ENCODE measurements at places on chromosomes 4 and X.

- no peak for DNase-seq
Observed at GRCh38 chr4:143668930-143669552, 31.4 kb downstream of the FREM3 start.

DNA sequence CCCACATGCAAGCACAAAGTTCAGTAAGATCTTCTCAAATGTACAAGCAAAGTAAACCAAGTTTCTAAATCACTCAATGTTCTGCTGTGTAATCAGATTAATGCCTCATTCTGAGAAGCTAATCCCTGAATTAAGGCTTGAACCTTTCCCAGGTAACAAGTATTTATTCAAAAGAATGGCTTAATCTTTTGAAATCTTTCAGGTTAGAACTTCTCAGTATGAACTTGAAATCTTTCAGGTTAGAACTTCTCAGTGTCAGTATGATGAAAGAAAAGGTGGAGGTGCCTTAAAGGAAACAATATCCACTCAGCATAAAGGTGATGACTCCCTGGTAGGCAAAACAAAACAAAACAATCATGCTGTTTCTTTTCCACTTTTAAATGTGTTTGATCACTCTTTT is 29.0 kb downstream of the TMPRSS11B start:
- DNase-seq = no peak

- no peak for DNase-seq
Observed at GRCh38 chr4:108991551-108992328, 228.9 kb upstream of the ETNPPL start.

DNA sequence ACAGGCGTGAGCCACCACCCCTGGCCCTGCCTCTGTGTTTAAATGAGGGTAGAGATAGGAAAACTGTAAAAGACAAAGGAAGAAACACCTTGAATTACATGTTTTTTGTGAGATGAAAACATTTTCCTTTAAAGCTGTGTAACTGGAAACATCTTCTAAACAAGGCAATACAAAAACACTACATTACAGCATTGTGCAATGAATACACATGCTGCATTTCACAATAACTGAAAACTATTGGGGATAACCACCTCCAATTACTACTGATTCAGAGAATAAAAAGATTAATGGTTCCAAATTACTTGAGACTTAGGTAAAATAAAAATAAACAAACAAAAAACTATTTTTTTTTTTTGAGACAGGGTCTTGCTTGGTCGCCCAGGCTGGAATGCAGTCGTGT is 7.6 kb upstream of the OGT start:
- DNase-seq = no peak

- no peak for DNase-seq
Observed at GRCh38 chr4:87698394-87698793, 48.3 kb downstream of the DMP1 start.

GRCh38 chr4:38174801-38175200 is 214.6 kb downstream of the PTTG2 start:
- no peak for DNase-seq

- DNase-seq = peak; percentile 88
Observed at GRCh38 chrX:45771114-45771513, 570.4 kb upstream of the DIPK2B start.

- DNase-seq = no peak
Observed at GRCh38 chrX:73977542-73978169, 326.3 kb upstream of the ZCCHC13 start.

DNA sequence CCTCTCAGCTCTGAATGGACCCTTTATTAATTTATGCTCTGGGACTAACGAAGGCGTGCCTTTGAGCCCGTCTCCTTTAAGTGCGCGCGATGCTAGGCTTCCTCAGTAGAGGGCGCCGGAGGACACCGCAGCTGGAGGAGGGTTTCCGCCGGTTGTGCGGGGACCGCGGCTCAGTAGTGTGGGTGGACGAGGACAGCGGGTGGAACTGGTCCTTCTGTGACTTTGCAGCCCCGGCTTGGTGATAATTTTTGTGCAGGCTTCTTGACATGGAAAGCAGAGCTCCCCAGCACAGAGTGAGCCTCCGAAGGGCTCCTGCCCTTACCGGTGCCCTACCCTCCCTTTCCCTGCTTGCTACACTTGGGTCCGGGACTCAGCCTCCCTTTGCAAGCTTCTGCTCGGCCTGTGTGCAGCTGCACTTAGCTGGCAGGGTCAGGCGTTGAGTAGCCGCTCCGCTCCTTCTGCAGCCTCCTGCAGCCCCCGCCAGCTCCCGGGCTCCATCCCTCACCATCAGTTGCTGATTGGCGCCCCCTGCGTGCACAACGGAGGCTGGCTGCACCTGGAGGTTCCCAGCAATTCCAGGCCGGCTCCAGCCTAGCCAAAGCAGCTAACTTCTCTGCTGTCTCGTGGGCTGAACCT is 26.8 kb upstream of the BOD1L1 start:
- DNase-seq = peak; percentile 32

GRCh38 chrX:1218286-1218685 is 5.8 kb upstream of the CRLF2 start:
- no peak for DNase-seq

DNA sequence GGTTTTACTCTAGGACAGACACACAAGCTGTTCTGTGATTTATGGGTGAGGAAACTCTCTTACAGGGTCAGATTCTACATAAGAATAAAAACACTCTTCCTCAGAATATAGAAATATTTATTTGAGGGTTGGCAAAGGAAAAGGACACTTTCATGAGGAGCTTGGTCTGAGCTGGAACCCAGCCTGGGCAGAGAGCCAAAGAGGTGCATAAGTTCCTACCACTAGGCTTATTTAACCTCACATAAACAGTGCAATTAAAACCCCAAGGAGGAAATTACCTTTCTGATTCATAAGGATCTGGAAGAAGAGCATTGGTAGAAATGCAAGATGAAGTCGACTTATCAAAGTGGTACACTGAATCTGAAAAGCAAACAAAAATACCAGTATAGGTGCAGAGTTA is 32.9 kb downstream of the SETD7 start:
- no peak for DNase-seq

DNA sequence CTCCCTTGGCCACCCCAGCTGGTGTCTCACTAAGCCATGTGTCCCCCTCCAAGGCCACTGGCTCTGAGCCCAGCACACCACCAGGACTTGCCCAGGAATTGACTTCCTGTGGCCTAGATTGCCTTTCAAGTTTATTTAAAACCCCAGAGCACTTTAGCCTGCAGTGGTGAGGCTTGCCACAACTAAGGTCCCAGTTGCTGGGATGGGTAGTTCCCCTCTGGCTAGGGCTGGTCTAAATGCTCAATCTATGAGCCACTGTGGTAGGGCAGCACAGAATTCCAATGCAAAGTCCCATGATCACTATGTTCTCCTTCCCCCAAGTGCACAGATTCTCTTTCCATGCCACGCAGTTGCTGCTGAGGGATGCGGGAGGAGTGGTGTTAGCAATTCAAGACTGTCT is 61.1 kb upstream of the HCCS start:
- DNase-seq = no peak

DNA sequence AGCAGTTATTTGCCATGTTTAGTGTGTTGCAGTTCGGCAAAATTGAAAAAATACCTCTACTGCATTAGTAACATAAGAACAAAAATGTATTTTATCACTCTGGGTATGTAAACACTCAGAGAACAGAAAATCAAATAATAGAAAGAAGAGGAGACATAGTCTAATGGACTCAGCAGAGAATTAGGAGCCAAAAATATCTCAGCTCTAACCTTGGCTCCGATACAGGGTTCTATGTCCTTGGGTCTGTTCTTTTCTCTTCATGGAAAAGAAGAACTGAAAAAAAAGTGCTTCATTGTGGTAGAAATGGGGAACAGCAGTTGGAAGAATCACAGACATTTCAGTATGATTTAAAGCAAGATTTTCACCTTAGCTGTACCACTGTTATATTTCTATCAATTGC is 240.5 kb upstream of the CXXC4 start:
- DNase-seq = no peak

DNA sequence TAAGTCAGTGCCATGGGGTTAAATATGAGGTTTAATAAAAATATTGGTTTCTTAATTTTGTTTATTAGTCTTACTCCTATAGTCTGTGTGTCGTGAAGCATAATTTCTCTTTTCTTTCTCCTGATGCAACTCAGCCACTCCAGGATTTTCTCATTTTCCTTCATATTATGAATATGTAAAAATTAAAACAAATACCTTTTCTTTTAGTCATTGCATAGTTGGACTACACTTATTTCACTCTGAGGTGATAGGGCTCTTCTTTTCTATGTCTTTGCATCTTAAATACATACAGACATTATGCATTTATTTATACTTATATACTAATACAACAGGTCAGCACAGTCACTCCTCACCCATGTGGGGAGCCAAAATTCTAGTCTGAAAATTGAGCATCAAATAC is 19.1 kb downstream of the GALNT7 start:
- DNase-seq = no peak

DNA sequence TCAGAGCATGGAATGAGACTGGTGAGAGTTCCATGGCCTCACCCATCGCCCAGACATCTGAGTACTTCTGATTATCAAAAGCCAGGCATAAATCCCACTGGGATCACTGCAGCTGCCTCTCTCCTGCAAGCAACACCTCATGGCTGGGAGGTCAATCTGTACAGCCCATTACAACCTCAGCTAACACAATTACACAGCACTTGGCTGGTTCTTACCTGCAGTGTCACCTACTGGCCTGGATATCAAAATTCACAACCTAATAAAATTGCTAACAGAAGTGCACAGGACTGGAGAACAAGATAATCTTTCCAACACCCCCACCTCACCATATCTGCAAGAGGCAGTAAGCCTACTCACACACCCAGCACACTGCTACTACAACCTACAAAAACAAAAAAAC is 341.7 kb upstream of the NDST3 start:
- no peak for DNase-seq

GRCh38 chr4:100935090-100935489 is 412.2 kb downstream of the PPP3CA start:
- DNase-seq = no peak

- DNase-seq = no peak
Observed at GRCh38 chrX:16966752-16967448, 20.4 kb downstream of the REPS2 start.

DNA sequence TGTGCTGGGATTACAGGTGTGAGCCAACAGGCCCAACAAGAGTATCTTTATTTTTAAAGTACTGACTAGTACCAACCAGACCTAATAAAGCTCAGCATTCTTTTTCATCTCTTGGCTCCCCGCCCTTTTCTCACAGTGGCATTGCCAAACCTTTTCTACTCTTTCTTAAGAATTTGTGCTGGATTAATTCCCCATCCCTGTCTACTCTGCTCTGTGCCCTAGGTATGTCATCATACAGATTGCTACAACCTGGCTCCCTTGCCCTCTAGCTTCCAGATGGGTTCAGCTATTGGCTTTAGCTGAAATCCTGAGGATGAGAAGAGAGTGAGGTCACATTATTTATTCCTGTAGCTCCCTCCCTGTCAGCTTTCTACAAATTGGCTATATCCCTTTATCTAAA is 34.9 kb upstream of the CCNI start:
- no peak for DNase-seq

- no peak for DNase-seq
Observed at GRCh38 chr4:108592674-108592986, 27.7 kb upstream of the RPL34 start.

DNA sequence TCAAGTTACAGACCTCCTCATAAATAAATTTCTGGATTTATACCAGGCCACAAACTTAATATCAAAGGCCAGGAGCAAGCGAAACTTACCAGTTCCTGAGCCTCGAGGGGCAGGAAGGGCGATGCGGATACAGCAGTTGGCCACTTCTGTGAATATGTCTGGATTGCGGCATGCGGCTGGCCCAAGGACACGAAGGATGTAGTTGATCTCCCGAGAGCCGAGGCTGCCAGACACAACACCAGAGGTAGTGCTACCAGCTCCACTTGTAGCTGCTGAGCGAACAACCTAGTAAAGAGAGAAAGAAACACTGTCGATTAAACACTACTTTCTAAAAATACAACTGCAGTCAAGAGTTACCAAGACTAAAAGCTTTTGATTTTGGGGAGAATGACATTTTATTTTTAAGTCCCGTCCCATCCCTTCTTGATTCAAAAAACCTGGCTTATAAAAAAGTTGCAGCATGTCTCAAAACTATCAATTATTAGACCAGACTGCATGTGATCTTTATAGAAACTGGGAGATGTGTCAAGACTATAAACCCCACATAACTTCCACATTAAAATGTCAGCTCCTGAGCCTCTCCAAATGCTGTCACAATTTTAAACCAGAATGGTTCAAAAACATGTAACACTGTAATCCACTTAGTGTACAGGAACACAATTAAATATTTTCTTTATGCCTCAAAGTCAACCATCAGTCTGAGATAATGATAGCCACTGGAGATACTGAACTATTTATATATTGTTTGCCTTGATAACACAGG is 105.6 kb downstream of the HUWE1 start:
- no peak for DNase-seq

GRCh38 chr4:156575430-156576073 is 396.0 kb downstream of the PDGFC start:
- DNase-seq = no peak

DNA sequence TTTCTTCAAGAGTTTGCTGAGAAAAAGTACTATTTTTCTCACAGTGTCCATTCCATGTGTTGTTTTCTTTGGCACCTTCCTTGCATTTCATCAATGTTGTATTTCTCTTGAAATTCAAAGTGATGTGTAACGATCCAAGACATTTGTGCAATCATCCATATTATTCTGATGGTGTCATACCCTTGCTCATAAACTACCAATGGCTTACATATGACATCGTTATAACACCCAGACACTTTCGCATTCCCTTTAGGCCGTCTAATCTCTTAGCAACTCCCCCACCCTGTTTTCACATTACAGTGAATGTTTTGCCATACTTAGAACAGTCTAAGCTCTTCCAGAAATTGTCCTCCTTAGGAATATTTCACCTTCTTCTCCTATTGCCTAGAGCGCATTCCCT is 1779.0 kb downstream of the PCDH7 start:
- DNase-seq = no peak

DNA sequence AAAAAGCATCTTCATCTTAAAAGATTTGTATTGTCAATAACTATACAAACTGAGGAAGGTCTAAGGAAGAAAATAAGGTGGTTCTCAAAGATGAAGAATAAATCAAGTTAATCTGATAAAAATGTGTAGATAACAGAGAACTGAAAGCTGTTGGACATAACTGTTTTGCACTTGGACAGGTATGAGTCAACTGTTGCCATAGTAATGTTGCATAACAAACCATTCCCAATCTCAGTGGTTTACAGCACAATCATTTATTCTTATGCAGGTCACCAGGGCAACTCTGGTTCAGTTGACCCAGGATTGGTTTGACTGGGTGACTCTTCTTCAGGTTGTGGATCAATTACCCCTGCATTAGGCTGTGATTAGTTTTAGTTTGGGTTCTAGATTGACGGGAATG is 2197.7 kb downstream of the ARAP2 start:
- no peak for DNase-seq

DNA sequence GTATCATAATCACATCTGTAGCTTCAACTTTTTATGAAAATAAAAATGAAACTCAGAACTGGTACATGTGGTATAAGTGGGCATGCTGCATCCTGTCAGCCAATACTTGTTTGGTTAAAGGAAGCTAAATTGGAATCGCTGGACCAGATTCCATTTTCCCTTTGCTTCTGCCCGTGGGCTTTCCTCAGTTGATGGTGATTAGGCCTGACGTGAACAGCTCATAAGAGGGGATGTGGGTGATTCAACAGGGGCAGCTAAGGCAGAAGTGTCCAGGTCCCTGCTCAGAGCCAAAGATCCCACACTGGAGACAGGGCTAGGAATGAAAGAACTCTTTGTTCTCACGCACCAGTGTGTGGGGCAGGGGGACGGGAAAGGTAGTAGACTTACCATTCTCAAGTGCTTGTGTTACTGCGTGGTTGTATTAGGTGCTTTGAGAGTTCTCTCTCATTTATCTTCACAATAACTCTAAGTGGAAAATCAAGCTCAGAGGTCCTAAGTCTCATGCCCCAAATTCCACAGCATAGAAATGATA is 63.2 kb upstream of the GUCY1A1 start:
- DNase-seq = no peak

- DNase-seq = no peak
Observed at GRCh38 chr4:3405176-3405575, 36.6 kb upstream of the HGFAC start.

All from amniotic stem cell (primary cell).